ENCODE measurements at places on chromosomes 6 and 20.
A peak's percentile ranks its signal among the peaks of the same experiment; 100 is the strongest.

GRCh38 chr6:135324531-135324930 is 143.4 kb downstream of the MYB start:
- no peak for DNase-seq

GRCh38 chr20:54794110-54794509 is 318.7 kb downstream of the DOK5 start:
- no peak for DNase-seq

DNA sequence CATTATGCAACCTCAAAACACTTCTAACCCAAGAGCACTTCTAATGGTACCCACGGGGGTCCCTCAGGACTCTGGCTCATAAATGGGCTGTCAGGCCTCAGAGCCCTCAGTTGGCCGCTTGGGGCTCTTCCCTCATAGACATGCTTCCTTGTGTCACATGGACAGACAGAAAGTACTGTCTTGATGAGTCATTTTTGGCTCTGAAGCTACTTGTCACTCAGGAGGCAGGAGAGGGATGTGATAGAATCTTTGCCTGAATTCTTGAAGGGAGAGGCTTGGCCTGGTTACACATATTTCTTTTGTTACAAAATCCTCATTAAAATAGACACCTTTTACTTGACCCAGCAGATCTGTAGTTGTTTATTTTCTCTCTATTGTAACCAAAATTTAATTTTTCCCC is 15.1 kb upstream of the EDN1 start:
- DNase-seq: no peak

DNA sequence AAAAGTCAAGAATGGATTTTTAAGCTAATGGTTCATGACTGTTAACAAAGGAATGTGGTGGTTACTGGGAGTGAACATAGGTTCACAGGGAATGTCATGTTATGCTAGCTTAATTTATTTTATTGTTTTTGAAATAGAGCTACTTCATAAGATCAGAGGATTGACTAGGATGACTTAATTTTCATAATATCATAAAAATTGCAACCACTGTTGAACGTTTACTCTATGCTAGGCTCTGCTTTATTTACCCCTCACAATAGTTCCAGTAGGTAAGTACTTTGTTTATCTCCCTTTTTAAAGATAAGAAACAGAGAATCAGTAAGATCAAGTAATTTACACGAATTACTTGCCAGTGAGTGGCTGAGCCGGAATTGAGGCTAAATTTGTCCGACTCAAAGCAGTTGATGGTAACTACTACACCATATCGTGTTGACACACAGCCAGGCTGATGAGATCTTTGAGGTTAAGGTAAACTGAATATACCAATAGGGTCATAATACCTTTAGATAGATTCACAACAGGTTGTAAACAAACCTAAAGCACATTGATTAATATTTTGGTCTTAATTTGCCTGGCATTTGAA is 194.6 kb upstream of the CITED2 start:
- DNase-seq: no peak

DNA sequence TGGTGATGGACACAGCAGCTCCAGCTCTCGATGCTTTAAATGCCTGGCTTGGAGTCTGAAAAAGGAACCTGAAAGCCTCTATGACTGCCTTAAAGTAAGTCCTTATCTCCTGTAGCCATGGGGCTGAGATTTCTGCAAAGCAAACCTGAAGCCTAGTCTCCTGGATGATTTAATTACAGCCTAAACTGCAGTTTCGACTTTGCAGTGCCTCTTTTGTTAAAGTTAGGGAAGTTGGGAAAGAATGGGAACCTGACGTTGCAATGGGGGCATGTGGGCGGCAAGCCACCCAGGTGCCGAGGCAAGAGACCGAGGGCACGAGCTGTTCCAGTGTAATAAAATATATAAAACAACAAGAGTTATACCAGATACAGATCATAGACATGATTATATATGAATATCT is 11.7 kb upstream of the TCFL5 start:
- DNase-seq: no peak

GRCh38 chr6:30721198-30722024 is 1.3 kb downstream of the TUBB start:
- peak; percentile 96 for DNase-seq
